Astrocyte (in vitro differentiated cells and primary cell): ENCODE measurements at places on chromosomes 7 and 10.

- DNase-seq, result peak; percentile 33
Observed at GRCh38 chr10:103679096-103679790, 176.1 kb downstream of the SH3PXD2A start.

DNA sequence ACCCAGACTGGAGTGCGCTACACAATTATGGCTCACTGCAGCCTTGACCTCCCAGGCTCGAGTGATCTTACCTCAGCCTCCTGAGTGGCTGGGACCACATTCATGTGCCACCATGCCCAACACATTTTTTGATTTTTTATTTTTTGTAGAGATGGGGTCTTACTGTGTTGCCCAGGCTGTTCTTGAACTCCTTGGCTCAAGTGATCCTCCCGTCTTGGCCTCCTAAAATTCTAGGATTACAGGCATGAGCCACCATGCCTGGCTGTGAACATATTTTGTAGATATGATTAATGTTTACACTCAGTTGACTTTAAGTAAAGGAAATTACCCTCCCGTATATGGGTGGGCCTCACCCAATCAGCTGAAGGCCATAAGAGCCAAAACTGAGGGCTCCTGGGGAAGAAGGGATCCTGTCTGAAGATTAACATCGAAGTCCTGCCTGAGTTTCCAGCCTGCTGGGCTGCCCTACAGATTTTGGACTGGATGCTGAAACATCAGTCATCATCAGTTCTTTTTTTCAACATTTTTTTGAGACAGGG, 127.1 kb downstream of the ACTR3B start:
- no peak for DNase-seq

- DNase-seq, result no peak
Observed at GRCh38 chr7:12069757-12070156, 141.3 kb upstream of the TMEM106B start.

DNA sequence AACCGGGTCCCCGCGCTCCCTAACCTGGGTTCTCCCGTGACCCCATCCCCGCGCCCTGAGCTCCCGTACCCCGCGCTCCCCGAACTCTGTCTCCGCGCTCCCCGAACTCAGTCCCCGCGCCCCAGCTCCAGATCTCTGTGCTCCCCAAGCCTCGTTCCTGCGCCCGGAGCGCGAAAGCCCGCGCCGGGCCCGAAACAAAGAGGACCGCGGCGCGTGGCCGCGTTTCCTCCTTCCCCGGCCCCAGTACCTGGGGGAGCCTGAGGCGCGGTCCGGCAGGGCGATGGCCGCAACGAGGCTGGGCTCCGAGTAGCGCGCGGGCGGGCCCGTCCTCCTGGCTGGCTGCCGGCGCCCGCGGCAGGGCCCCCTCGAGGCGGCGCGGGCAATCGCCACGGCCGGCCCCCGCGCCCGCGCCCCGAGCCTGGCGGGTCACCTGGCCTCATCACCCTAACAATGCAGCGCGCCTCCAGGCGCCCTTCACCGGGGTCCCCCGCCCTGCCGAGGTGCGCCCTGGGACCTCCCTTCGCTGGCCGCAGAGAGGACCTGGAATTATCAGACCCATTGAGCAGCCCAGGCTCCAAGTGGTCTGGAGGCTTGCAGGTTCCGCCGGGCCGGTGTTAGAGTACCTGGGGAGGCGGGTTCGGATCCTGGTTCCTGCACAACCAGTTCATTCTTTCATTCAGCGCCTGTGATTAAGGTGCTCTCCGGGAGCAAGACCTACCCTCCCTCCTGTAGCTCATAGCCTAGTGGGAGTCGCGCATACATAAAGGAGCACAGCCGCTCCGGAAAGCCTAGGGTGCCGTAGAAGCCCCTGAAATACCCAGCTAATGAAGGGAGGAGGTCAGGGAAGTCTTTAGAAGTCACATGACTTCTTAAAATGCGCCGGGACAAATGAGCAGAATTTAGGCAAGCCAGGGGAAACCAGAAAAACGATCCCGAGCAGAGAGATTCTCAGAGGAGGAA, at the start of gene TNS3:
Gene TNS3 (minus strand): TSS at position 308 of the 960 bp plus-strand sequence. CDS start 142,475 bp downstream, outside the sequence.
- no peak for DNase-seq

- peak; percentile 39 for DNase-seq
Observed at GRCh38 chr10:28777911-28778310, 100.6 kb downstream of the BAMBI start.

GRCh38 chr10:71145352-71145945, 66.9 kb upstream of the UNC5B start:
- DNase-seq, result no peak

DNA sequence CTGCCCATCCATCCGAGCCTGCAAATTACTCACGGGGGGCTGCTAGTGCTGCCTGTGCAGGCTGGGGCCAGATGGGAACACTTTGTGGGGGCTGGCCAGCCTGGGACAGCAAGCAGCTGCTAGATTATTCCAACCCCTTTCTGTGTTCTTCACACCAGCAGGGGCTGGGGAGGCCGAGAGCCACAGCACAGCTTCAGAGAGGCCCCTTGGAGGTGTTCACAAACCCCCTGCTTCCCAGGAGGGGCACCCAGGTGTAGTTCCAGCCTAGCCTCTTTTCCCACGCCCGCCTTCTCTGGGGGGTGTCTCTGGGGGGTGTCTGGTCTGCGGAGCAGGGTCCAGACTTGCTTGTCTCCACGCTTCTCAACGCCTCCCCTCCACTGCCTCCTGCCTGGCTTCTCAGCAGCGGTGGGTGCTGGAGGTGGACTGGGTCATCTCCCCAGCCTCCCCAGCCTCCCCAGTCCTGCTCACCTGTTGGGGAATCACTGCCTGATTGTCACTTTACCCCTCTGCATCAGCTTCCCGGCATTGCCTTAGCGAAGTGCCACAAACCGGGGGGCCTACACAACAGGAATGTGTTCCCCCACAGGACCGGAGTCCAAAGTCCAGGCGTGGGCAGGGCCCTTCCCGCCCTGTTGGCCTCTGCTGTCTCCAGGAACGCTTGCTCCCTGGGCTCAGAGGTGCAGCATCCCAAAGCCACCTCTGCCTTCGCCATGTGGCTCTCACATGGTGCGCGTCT, 74.0 kb upstream of the EN2 start:
- DNase-seq, result no peak

- no peak for DNase-seq
Observed at GRCh38 chr10:22323538-22324305, 2.8 kb downstream of the BMI1 start.

DNA sequence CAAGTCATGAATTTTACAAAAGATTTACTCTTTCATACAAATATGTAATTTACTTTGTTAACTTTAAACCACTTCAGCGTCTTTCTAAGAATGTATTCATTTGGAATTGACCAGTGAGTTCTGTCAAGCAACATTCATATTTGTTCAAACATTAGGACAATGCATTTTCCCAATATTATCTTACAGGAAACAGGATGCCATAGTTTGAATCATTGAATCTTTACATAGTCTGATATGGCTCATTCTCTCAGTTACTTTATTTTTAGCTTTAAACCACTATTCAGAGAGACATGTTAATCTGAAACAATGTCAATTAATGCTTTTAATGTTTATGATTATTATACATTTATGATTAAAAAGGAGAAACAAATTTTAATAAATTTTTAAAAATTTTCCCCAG, 21.1 kb upstream of the MEOX2 start:
- no peak for DNase-seq

DNA sequence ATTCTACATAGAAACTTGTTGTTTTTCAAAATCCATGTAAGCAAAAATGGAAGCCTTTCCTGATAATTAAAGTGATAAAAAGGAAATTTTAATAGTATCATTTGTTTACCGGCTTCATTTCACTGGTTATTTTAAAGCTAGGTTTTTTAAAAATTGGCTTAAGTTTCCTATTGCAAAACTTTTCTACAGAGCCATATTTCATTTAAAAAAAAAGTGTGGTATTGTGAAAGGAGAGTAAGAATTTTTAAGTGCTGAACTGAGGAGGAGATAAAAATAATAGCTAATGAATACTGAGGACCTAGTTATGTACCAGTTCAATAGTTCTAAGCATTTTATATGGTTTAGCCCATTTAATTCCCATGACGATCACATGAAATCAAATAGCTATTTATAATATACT, 172.2 kb upstream of the COL1A2 start:
- DNase-seq, result no peak

DNA sequence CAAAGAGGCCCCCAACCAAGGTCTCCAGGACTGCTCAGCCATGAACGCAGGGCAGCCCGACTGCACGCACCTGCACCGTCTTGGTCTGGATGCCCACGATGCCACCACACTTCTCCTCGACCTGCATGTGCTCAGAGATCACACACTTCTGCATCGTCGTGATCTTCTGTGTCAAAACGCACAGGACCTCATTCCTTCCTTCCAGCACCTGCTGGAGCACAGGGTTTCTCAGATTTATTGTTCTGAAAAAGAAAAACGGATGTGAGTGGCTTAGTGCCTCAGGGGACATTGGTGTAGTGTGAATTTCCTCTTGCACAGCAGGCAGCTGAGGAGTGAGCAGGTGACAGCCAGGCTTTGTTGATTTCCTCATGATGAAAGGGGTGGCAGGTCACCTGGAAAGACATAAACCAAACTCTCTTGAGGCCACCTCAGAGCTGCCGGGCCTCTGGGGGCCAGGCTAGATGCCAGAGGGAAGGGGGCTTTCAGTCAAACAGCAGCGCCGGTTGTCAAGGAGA, 38.2 kb downstream of the GSDME start:
- DNase-seq, result no peak

DNA sequence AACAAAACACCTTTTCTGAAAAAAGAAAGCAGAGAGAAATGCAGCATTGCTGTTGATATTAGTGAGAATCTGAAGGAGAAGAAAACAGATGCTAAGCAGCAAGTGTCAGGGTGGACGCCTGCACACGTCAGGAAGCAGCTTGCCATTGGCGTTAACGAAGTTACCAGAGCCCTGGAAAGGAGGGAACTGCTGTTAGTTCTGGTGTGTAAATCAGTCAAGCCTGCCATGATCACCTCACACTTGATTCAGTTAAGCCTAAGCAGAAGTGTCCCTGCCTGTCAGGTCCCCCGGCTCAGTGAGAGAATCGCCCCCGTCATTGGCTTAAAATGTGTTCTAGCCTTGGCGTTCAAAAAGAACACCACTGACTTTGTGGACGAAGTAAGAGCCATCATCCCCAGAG, 6.4 kb downstream of the RPP38 start:
- DNase-seq, result no peak

DNA sequence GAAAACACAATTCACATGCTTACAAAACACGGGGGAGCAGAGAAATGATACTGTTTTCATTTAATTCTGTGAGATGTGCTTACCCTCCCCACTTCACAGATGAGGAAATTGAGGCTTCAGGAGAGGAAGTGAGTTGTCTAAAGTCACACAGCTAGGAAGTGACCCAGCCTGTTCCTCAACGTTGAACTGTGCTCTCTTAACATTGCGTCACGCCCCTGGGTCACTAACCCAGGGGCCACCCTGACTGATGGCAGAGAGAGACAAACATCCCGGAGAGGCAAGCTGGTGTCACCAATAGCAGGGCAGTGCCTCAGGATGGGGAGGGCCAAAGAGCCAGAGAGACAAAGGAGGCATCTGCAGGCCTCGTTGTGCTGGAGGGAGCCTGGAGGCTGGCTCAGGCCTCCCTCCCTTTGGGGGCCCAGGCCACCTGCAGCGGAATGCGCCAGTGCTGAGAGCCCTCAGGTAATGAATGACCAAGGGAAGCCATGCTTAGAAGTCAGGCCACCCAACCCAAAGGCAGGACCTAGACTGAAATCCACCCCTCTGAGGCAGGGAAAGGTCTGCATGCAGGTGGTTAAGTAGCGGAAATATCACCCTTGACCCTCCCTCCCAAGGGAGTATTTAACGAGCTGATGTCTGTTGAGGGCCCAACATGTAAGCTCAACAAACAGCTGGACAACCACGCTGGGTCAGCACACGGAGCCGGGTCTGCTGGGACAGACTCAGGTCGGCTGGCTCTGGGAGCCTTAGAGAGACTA, 81.3 kb downstream of the C10orf105 start:
- no peak for DNase-seq

DNA sequence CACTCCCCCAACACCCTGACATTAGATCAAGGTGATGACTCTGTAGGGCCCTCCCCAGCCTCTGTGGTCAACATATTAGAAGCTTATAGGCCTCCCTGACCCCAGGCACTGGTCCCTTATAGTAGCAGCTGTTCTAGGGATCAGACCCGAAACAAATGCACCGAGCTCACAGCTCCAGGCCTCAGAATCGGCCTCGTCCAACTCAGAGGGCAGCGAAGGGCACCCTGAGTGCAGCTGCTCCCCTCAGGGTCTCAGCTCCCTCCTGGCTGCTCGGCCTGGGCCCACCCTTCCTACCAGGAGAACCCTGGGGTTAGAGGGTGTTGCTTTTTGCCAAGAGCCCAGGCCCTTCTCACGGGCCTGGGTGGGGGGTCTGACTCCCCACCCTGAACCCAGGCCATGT, 5.0 kb downstream of the ECHS1 start:
- no peak for DNase-seq

GRCh38 chr7:45582868-45583277, 8.7 kb downstream of the ADCY1 start:
- no peak for DNase-seq

GRCh38 chr7:76368190-76368589, 9.4 kb upstream of the YWHAG start:
- DNase-seq, result no peak

GRCh38 chr10:4083509-4084003, 298.5 kb upstream of the KLF6 start:
- peak; percentile 39 for DNase-seq

DNA sequence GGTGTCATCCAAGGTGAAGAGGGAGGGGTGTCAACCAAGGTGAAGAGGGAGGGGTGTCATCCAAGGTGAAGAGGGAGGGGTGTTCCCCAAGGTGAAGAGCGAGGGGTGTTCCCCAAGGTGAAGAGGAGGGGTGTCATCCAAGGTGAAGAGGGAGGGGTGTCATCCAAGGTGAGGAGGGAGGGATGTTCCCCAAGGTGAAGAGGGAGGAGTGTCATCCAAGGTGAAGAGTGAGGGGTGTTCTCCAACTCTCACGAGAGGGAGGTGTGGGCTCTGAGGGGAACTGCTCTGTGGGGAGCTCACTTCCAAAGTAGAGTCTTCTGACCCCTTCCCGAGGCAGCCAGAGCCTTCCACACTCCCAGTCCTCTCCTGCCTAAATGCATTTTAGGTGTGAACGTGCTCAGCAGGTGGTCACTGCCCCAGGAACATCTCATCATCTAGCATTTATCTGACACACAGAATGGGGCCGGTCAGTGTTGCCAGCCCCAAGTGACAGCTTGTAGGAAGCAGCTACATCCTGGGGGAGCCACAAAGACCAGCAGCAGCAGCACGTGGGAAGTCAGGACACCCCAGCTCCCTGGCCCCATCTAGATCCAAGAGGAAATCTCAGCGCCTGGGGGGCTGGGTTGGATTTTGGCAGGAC, 323.8 kb downstream of the GLRX3 start:
- DNase-seq, result no peak

DNA sequence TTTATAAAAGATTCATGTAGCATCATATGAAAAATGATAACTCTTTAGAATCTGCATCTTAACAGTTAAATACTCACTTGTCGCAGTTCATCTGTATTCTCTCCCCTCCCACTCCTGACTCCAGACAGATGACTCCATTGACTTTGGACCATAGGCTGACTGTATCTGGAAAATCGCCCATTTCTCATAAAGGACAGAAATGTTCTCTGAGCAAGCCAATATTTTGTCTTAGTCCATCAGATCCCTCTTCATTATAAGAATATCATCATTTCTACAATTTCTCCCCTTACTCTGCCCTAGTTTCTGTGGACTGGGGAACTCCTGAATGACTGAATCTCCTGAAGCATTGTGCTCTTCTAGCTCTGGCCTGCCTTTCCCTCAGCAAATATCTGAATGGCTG, 125.4 kb downstream of the SEMA3D start:
- DNase-seq, result no peak
